ENCODE measurements at places on chromosomes 11 and 22.

- DNase-seq: no peak
Observed at GRCh38 chr11:18773104-18773503, 18.5 kb downstream of the PTPN5 start.

- DNase-seq: no peak
Observed at GRCh38 chr11:11155962-11156815, 196.9 kb downstream of the CSNK2A3 start.

- DNase-seq: no peak
Observed at GRCh38 chr11:128375961-128376360, 211.4 kb downstream of the ETS1 start.

DNA sequence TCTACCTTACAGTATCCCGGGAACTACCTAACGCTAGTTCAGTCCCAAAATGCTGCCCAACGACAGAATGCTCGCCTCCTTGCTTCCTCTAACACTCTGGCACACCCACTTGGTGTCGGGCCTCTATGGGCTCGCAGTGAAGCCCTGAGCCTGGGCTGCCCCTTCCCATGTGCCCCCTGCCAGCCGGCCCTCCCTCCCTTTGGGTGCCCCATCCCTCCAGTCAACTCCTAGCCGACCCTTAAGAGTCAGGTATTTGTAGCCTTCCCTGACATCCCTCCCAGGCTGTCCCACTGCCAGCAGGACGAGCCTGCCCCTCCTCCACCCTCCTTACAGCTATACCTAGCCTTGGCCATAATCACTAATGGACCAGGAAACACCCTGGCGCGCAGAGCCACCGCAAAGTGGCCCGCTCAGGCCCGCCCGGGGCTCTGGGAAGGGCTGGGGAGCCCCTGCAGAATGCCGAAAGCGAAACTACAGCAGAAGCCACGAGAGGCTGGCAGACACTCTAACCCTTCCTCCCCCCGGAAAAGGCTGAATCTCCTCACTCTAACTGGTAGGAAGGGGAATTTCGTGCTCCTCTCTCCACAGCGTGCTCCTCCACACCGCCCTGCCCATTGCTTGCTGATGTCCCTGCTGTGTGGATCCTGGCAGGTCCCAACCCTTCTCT, 8.2 kb downstream of the CBX7 start:
- no peak for DNase-seq

DNA sequence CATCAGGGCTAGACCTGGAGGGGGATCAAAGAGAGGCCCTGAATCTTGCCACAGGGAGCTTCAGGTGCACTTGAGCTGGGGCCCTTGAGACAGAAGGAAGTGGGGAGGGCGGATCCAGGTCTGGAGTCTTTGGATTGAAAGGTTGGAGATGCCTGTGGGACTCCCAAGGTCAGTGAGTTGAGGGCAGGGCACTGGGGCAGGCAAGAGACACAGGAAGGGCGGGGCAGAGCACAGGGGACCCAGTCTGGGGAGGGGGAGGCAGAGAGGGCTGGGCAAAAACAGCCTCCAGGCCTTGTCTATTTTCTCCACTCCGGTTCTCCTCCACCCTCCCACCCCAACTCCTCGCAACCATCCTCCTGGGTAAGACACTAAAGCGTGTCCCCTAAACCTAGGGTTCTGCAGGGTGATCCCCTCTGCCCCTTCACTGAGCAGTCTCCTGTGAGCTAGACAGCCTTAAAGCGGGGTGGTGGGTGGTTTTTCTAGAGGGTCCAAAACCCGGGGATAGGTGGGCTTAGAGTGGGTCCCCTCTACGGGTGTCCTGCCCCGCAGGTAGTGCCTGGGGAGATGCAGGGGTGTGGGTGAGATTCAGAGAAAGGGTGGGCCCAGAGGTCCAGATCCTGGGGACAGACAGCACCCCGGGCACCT, 38.6 kb upstream of the CELSR1 start:
- no peak for DNase-seq

GRCh38 chr11:73268671-73269271, 3.4 kb upstream of the P2RY6 start:
- DNase-seq: peak; percentile 76

GRCh38 chr11:83014951-83015350, 56.7 kb downstream of the RAB30 start:
- no peak for DNase-seq
